ENCODE measurements at places on chromosomes 1 and 21.

GRCh38 chr1:212142883-212143530 is 107.5 kb downstream of the DTL start:
- no peak for DNase-seq

GRCh38 chr1:58926152-58926551 is 142.3 kb upstream of the JUN start:
- no peak for DNase-seq

- no peak for DNase-seq
Observed at GRCh38 chr1:22922640-22923039, 50.0 kb downstream of the LACTBL1 start.

- DNase-seq, result no peak
Observed at GRCh38 chr1:94038511-94038910, 82.4 kb downstream of the ABCA4 start.

GRCh38 chr1:54886724-54887664 is at the start of gene DHCR24:
DHCR24 (minus strand) TSS chr1:54887195; CDS start chr1:54887119, 76 bp downstream.
- peak; percentile 84 for DNase-seq

GRCh38 chr1:204731985-204732575 is 46.5 kb upstream of the LRRN2 start:
- DNase-seq, result no peak

GRCh38 chr1:156394835-156395461 is 25.9 kb downstream of the RHBG start:
- peak; percentile 90 for DNase-seq

DNA sequence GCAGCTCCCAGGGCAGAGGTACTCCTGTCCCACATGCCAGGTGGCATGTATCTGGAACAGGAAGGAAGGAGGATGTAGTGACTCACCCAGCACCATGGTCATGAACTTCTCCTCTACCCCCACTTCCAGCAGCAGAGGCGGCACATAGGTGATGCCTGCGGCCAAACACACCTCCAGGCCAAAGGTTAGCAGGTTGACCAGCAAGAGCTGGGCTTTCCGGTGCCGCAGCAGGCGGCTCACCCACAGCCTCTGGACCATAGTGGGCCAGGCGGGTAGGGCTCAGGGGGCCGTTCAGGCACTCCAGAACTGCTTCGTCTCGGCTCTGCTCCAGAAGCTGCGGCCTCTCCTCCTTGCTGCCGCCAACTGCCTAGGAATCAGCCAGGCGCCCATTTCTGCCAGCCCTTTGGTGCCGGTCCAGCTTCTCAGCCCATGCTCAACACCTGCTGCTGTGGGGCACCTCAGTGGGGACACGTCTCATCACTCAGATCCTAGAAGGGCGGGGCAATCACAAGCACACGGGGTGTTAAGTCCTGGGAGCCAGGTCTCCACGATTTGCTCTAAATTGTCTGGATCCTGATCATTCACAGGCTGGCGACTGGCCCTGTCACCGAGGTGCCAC is 15.8 kb downstream of the SLC45A3 start:
- peak; percentile 20 for DNase-seq

DNA sequence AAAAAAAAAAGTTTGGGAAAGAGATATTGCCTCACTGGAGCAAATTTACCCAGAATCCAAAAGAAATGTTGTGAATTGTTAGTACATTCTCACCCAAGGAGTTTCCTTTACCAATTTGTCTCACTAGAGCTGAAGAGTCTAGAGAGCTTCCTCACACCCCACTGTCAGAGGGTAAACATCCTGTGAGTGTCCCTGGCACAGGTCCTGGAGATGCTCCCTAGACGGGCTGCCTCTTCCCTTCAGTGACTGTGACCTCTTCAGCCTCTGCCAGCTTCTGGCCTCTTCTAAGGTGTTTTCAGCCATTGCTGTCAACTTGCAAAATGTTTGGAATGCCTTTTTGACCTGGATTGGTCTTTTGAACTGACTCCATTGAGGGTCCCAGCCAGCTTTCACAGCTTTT is 159.4 kb downstream of the DHRS3 start:
- DNase-seq, result no peak

DNA sequence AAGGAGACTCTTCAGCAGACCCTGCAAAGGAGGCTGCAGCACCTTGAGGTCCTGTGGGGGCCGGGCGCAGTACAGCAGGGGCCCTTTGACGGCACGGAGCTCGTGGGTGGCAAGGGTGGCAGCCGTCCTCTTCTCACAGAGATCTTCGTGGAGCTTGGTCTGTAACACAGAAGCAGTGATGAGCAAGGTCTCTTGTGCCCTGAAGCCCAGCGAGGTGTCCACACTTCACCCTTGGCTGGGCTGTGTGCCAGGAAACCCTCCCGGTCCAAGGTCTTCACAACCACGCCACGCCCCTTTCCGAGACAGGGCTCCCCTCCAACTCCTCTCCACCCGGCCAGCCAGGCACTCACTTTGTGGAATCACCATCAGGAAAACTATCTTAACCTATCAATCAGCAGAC is 11.3 kb downstream of the LRRC47 start:
- no peak for DNase-seq

- no peak for DNase-seq
Observed at GRCh38 chr1:210412240-210412639, 83.5 kb downstream of the HHAT start.
